ENCODE measurements at places on chromosomes 6 and 20.

GRCh38 chr6:14310960-14311359, 193.4 kb downstream of the CD83 start:
- no peak for DNase-seq

DNA sequence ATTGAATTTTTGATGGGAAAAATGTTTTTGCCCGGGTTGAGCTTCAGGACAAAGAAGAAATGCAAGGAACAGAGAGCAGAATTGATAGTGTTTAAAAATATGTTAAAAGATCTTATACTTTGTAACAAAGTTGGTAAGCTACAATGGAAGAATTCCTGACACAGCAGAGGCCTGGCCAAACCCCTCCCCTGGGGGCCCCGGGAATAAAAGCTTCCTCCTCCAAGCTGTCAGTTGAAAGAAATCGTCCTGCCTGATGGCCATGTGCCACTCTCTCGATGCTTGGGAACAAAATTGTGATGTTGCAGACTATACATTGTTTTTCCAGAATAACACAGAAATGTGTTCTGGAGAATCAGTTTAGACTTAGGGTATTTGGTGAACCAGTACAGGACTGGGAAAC, 14.2 kb upstream of the TOX2 start:
- no peak for DNase-seq

- DNase-seq: no peak
Measured at GRCh38 chr20:53881362-53881761, 189.0 kb downstream of the BCAS1 start.

DNA sequence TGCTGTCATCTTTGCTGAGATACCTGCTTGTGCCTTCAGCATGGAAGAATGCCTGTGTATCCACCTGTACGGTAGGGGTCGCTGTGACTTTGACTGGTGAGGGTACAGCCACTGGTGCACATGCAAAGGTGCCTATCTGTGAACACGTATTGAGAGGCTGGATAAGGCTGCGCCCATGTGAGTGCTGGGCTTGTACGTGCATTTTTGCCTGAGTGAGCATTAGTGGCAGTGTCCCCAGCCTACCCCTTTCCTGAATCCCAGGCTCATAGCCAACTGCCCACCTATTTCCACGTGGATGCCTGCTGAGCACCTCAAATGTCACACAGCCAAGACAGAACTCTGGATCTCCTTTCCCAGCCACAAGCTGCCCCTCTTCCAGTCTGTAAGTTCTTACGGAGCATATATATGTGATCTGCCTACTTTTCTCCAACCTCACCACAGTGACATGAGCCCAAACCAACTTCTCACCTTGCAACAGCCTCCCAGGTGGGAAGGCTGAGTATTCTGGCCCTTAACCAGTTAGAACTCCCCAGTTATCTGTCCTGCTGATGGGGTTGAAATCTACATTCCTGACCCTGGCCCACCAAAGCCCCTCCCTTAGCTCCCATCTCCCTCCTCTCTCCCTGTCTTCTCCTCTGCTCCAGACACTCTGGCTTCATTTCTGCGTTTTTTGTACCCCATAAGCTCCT, 1.1 kb upstream of the SLC2A10 start:
- no peak for DNase-seq

DNA sequence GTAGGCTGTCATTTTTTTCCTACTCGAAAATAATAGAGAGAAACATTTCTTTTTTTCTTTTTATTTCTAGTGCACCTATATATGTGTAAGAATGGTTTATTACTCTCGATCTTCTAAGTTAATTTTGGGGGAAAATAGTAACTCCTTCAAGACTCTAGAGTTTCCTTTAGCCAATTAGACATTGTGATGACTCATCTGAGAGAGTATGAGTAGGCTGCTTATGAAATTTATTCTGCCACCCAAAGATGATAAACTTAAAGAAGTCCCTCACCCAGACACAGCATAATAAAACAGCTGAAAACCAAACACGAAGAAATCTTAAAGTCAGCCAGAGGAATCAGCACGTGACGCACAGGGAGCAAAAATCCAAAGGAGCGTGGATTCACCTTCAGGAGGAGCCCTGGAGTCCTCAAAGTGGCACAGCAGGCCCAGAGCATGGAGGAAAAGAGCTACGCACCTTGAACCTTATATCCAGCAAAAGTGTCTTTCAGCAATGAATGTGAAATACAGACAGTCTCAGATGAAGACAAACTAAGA, 81.9 kb downstream of the ERMARD start:
- DNase-seq: no peak

GRCh38 chr6:34288581-34288980, 39.8 kb upstream of the SMIM29 start:
- DNase-seq: no peak

DNA sequence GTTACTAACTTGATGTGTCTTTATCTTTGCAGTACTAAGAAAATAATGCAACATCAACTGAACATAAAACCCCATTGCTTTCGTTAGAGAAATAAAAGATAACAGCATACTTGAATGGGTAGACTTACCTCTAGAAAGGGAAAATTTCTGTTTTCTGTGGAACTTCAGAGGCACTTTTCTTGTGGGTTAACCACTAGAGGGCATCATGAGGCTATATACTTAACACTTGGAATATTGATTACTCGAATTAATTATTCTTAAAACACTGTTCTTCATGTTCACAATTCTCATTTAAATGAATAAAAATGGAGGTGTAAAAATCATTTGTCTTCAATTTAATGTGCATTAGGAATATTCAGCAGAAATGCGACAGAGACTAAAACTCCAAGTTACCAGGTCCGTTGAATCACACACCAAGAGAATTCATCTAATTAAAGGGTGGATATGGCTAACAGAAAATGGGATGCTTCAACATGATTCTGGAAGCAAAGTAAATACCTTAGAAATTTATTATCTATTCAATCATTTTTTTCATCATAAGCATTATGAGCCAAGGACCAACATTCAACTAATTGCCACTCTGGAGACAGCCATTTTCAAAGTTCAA, 330.8 kb upstream of the PREP start:
- DNase-seq: peak; percentile 52

- no peak for DNase-seq
Measured at GRCh38 chr6:117007659-117008058, 130.6 kb downstream of the RFX6 start.

- no peak for DNase-seq
Measured at GRCh38 chr6:37105148-37106050, 64.6 kb upstream of the PIM1 start.

- no peak for DNase-seq
Measured at GRCh38 chr6:39239527-39240154, 10.4 kb upstream of the KCNK5 start.

DNA sequence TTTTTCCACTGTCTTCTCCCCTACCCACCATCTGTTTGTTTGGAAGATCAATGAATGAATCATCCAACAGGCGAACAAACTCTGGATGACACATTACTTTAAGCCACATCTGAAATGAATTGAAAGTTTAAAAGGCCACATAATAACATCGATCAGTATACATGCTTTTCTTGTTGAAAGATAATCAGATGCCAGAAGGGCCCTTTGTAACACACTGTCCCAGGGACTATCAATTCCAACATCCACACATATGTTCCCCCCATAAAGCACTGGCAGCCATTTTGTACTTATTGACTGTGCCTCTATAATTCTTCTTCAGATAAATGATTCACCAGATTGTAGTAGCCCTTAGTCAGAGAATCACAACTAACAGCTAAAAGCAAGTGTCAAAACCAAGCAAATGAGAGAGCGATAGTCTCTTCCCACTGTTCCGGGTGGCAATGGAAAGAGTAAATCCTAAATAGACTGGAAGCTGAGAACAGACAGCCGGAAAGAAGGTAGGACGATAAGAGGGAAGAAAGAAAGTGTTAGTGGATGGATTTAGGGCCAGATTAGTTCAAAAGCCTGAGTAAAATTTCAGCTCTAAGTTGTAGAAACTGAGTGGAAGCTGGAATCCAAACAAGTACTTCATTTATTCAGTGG, 184.9 kb upstream of the TENT5A start:
- DNase-seq: no peak

- no peak for DNase-seq
Measured at GRCh38 chr6:17233531-17233930, 47.6 kb upstream of the RBM24 start.

GRCh38 chr6:170295510-170296422, 4.9 kb upstream of the DLL1 start:
- peak; percentile 35 for DNase-seq

DNA sequence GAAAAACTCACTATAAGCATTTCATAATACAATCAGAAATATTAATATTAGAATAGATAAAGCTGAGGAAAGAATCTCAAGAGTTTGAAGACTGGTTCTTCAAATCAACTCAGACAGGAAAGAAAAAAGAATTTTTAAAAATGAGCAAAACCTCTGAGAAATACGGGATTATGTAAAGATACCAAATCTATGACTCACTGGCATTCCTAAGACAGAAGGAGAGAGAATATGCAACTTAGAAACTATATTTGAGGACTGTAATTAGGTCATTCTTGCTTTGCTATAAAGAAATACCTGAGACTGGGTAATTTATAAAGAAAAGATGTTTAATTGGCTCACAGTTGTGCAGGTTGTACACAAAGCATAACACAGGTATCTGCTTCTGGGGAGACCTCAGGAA, 665.1 kb downstream of the RNF144B start:
- DNase-seq: no peak

- peak; percentile 72 for DNase-seq
Measured at GRCh38 chr6:154928325-154928922, 66.7 kb upstream of the TIAM2 start.

- DNase-seq: no peak
Measured at GRCh38 chr20:63258781-63259180, 4.5 kb upstream of the NKAIN4 start.

Measured in CD4-positive, alpha-beta T cell treated with Interleukin-17A for 1 hour (primary cell).